ENCODE measurements at places on chromosomes 7 and 10.

DNA sequence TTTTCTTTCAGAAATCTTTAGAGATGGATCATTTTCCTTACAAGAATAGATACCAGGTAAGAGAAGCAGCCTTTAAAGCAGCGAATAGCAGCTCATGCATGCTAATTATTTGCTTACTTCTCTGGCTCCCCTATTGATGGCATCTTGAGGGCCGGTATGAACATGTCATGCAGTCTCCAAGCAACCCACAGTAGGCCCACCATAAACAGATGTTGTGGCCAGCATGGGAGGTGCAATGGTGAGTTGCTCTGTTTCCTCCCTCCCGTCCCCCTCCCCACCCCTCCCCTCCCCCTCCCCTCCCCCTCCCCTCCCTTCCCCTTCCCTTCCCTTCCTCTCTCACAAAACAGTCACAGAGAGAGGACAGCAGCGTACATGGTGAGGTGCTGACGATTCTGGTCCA lies 9.7 kb upstream of the ZNF273 start:
- DNase-seq = no peak

- DNase-seq = no peak
Measured at GRCh38 chr10:77970869-77971803, 44.6 kb upstream of the DLG5 start.

GRCh38 chr7:84949067-84949466 lies 237.8 kb downstream of the SEMA3D start:
- no peak for DNase-seq

GRCh38 chr10:103759100-103759781 lies 96.1 kb downstream of the SH3PXD2A start:
- DNase-seq = no peak

- DNase-seq = no peak
Measured at GRCh38 chr7:292826-293225, 2.9 kb downstream of the FOXL3 start.

- DNase-seq = no peak
Measured at GRCh38 chr10:74875966-74876365, 49.6 kb downstream of the KAT6B start.

DNA sequence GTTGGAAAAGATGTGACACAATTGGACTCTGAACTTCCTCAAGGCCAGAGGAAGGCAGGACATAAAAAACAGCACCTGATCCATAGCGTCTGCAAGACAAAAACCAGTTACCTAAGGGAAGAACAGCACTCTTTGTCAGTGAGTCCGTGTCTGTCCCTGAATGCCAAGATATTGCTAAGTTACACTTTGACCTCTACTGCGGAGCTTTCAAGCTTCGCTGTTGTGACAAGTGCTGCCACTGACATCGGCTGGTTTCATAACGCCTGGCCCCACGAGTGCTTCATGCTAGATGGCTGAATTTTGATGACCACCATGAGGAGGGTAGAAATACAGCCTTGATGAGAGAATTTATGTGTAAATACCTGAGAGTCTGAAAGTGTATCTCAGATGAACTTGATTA lies 49.7 kb upstream of the JAZF1 start:
- no peak for DNase-seq

DNA sequence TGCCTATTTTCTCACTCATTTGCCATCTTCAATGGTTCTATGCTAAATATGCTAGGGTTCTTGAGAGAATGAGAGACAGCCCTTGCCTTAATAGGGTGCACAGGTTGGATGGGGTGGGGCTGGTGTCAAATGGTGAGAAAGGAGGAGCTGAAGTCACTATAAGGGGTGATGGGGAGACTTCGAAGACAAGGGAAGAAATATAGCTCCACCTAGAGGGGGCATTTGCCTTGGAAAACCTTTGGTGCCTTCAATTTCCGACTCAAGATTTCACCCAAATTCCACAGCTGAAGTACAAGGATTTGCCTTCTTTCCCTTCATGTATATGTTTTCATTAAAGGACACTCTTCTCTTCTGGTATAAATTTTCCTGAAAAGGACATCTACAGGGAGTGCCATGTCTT lies 5.6 kb downstream of the PTN start:
- no peak for DNase-seq

DNA sequence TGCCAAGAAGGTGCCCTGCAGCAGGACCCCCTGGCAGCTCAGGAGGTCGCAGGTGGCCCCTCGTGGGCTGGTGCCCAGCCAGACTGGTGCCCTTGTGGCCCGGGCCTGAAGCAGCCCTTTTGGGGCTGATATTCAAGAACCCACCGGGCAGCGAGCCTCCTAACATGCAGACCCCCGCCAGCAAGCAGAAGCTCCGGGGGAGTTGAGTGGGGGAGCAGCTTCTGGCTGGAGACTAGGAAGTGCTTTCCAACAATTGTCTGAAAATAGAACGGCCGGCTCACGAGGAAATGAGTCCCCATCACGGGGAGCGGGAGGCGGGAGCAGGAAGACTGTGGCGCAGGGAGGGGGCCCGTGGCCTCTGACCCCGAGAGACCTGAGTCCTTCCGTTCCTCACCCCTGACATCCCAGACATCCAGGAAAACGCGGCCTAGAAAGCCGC lies 9.5 kb upstream of the INTS1 start:
- DNase-seq = no peak

DNA sequence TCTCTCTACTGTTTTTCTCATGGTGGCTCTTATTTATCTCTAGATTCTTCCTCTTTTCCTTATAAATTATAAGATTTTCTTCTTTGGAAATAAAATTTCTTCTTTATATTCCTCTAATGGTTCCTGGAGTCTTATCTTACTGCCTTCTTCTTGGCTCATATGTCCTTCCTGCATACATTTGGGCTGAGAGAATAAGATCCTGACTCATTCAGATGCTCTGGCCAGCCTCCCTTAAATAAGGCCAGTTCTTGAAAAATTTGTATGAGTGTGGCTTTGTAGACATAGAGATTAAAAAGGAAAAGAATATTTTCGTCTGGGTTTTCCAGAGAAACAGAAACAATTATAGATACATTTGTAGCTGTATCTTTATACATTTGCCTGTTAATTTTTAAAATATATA lies 411.3 kb downstream of the KIF20B start:
- no peak for DNase-seq

GRCh38 chr7:94146408-94146807 lies 142.3 kb upstream of the BET1 start:
- DNase-seq = no peak

DNA sequence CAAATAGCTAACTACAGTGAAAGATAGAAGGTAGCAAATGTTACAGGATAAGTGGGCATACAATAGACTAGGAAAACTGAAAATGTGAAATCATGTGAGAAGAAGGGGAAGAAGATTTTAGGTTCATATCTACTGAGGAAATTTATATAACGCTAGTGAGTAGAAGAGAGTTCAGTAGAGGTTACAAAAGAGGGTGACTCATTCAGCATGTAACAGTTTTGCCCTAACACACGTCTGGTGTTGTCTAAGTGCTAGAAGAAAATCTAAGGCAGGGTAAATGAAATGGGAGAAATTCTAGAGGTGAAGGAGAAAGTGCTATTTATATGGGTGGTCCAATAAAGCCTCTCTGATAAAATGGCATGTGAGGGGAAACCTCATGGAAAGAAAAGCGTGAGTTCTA lies 731.4 kb upstream of the POT1 start:
- no peak for DNase-seq

GRCh38 chr7:28309704-28310459 lies 102.4 kb upstream of the CREB5 start:
- DNase-seq = no peak

- no peak for DNase-seq
Measured at GRCh38 chr7:32670110-32671025, 175.1 kb downstream of the AVL9 start.

- DNase-seq = no peak
Measured at GRCh38 chr10:124592736-124593430, 131.3 kb downstream of the LHPP start.

DNA sequence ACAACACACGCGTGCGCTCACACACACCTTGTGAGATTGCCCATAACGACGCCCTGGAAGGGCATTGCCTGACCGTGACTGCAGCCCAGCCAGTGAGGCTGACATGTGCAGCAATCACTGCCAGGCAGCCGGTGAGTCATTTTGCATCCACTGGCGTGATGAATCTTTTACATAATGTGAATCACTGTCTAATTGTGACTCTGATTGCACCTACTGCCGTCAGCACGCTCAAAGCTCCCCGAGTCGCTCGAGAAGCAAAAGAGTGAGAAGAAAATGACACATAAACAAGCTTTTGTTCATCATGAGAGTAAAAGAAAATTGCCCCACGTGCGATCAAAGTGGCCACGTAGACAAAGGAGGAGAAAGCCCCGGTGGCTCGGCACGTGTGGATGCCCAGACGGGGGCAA lies 117.4 kb upstream of the PFKP start:
- DNase-seq = peak; percentile 57

GRCh38 chr7:20343205-20343604 lies 12.5 kb downstream of the ITGB8 start:
- DNase-seq = no peak

- DNase-seq = no peak
Measured at GRCh38 chr10:72612203-72612826, 13.6 kb downstream of the MICU1 start.

DNA sequence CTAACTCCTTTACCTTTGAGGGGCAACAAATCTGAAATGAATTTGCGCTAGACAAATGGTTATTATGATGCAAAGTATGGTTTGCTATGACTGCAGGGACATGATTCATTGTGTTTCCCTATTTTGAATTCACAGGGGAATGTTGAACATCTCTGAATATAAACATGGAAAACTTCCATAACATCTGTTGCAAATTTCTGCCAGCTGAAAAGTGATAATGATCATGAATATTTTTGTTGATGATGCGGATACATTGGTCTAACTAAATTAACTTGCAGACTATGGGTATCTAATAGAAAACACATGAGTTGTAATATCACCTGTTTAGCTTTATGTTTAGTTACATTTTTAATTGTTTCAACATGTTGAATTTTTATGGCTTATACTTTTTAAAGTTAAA lies 1325.5 kb downstream of the REEP3 start:
- DNase-seq = no peak

GRCh38 chr7:96061844-96062243 lies 260.1 kb downstream of the SLC25A13 start:
- DNase-seq = no peak

DNA sequence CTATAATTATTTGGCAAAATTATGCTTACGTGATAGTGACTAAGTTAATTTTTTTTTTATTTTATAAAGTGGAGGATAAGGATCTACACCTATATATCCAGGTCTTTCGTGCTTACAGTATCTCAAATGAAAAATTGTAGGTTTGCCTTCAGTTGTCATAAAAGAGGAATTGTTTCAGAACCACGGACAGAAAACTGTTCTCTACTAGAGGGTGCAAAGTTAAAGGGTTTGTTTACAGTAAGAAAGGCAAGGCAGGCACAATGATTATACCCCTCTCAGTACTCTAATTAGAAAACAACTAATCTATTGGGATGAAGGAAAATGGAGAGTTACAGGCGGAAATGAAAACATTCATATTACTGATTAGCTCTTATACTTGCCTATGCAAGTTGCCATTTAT lies 1.5 kb downstream of the PCLO start:
- no peak for DNase-seq

DNA sequence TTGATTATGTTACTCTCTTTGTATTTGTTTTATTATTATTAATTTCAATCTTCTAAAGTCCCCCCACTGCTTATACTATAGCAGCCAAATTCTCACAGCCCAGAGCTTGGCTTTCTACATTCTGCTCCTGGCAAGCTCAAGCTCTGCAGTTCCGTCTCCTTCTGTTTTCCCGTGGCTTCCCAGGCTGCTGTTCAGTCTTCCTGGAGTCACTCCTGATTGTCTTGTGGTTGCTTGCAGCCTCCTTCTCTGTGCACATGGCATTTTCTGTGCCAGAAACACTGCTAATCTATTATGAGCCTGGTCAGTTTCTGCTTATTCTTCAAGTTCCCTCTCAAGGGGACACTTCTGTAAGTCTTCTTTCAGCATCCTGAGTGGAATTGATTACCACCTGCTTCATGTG lies 533.7 kb upstream of the IGFBP3 start:
- DNase-seq = no peak

GRCh38 chr10:53122281-53122680 lies 349.7 kb upstream of the MBL2 start:
- DNase-seq = no peak

DNA sequence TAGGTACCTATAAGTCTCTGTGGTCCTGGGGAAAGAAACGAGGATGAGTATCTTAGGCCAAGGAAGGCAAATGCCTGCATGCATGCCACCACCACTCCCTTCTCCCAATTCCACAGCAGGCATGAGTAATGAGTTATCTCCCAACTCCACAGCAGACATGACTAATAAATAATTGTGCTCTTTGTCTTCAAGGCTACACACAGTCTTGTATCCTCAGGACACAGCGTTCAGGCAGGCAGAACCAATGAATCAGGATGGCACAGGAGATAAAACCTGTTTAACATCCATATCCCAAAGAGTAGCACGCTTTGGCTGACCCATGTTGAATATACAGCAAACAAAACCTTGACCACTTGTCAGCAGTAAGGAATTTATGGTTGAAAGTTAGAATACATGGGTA lies 229.7 kb upstream of the NFE2L3 start:
- no peak for DNase-seq

DNA sequence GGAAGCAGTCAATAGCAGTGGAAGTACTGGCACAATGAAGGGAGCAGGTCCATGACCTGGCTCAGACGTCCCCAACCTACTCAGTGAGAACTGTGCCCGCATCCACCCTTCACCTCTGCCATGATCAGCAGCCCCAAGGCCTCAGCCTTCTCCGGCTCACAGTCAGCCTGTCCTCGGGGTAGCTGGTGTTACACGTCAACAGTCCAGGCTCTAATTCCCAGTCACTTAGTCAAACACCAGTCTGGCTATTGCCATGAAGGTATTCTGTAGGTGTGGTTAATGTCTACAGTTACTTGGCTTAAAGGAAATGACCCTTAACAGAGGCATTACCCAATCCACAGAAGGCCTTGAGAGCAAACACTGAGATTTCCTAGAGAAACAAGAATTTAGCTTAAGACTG lies 49.1 kb downstream of the GRB10 start:
- DNase-seq = no peak

DNA sequence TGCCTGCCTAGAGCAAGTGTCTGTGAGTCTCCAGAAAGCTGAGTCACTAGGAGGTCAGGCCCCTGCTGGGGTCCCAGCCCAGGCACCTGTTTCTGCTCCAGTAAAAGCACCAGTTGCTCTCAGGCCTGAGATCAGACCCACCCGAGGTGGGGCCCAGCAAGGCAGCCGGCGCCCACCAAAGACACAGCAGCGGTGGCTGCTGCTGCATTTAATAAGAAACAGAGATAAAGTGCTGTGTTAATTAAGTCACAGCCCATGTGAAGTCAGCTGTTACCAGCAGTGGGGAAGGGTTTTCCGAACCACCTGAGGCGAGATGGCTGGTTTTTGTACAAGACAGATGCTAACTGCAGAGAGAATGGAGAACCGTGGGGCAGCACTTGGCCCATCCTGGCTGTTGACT lies 12.1 kb upstream of the LRRC18 start:
- no peak for DNase-seq

- no peak for DNase-seq
Measured at GRCh38 chr10:89304026-89304425, 2.2 kb downstream of the IFIT2 start.

DNA sequence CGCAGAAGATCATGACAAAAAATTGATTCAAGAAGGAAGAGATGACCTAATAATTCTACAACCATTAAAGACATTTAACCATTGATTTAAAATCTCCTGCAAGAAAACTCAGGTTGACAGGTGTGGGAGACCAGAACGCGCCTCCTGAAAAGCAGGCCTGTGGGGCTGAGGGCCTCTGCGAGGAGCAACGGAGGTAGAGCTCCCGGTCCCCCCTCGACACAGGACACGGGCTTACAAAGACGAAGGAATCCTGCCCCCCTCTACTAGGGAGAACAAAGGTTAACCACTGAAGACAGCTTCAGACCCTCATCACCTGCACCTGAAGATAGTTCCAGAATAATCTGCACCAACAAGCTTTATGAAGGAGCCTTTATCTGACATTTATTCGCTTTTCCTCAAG lies 55.9 kb upstream of the INPP5A start:
- no peak for DNase-seq

Measured in T-helper 2 cell (primary cell).